ENCODE measurements at places on chromosomes 1 and 21. TPM values are rescaled to one million over a fixed set of nuclear protein-coding genes. Genes with fewer than 3 reads are reported as not detected.

DNA sequence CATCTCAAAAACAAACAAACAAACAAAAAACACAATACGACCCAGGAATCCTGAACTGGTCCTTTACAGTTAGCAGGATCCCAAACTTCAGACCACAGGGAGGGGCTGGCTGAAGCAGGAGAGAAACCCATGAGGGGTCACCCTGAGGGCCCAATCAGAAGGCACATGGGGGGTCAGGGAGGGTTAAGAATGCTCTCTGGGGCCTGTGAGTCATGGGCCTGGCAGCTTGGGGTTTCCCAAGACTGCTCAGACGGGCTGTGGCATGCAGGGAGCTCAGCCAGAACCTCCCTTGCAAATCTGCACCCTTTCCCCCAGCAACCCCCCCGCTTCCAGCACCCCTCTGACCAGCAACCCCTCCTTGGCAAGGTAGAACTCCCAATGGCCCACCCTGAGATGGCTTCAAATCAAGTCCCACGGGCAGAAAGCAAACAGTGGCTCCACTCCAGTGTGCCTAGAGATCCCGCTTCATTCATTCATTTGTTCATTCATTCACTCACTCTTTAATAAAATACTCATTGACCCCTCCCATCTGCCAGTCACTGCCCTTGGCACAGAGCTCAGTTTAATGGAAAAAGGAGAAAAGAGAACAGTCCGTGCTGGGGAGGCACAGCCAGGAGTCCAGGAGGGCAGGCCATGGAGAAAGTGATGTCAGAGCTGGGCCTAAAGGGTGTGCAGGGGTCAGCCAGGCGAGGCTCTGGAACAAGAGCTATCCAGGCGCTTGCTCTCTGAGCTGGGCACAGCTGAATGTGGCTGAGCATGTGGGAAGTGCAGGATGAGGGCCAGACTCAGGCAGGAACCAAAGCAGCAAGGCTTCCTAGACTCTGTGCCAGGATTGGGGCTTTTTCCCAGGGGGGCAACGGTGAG, 8.2 kb downstream of the UQCRHL start:
- peak; percentile 53 for DNase-seq

DNA sequence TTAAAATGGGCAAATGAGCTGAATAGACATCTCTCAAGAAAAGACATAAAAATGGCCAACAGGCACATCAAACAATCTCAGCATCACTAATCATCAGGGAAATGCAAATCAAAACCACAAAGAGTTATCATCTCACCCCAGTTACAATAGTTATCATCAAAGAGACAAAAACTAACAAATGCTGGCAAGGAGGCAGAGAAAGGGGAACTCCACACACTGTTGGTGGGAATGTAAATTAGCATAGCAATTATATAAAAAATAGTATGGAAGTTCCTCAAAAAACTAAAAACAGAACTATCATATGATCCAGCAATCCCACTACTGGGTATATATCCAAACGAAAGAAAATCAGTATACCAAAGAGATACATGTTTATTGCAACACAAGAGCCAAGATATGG, 68.7 kb downstream of the DENND1B start:
- no peak for DNase-seq

Gene UBXN10
- total RNA-seq: 23.7 TPM

GRCh38 chr1:245825128-245825901, 670.5 kb downstream of the KIF26B start:
- no peak for DNase-seq

GRCh38 chr1:202569393-202570322, 140.6 kb downstream of the SYT2 start:
- no peak for DNase-seq

GRCh38 chr1:12454406-12455391, 163.3 kb downstream of the DHRS3 start:
- no peak for DNase-seq

DNA sequence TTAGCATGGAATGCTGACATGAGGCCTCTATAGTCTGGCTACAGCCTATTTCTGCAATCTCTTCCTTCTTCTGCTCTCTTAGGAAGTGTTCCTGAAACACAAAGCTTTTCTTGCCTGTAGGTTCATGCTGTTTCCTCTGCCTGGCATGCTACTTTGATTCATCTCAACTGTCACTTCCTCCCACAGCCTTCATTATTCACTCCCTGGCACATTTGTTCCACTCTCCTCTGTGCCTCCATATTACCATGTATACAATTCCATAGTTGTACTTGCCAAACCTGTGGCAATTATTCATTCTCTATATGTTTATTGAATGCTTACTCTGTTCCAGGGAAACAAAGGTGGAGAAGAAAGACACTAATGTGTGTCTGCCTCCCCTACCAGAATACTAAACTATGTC, 210.2 kb downstream of the LRRC7 start:
- DNase-seq: no peak

- DNase-seq: no peak
Measured at GRCh38 chr1:214727274-214727673, 124.3 kb downstream of the CENPF start.

DNA sequence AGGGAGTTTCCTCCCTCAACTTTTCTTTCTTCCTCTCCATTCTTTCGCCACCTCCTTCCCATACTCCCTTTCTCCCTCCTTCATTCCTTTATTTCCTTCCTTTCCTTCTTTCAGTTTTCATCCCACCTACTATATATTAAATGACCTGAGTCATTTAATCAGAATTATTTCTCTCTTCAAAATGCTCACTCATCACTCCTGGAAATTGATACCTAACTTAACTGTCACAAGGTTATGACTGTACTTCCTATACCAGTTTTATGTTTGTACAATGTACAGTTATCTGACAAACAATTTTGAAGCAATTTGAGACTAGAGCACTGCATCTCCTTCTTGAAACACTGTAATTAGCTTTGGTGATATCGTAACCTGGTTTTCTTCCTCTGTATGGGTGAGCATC, 41.4 kb downstream of the NEXN start:
- no peak for DNase-seq

DNA sequence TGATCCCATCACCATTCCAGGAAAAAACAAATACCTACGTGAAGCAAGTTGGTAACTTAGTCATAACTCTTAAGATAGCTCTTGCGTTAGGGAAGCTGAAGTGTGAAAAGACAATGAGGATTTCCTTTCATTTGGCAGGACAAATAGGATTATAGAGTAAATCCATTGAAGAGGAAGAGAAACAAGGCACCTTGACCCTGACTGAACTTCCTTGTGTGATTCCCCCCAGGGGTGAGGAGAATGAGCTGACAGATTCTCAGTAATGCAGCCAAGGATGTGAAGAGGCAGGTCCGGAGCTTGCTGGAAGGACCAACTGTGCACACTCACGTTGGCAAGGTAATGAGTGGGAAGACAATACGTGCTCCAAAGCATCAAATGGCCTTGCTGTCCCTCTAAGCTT, 55.0 kb upstream of the HMCN1 start:
- no peak for DNase-seq

DNA sequence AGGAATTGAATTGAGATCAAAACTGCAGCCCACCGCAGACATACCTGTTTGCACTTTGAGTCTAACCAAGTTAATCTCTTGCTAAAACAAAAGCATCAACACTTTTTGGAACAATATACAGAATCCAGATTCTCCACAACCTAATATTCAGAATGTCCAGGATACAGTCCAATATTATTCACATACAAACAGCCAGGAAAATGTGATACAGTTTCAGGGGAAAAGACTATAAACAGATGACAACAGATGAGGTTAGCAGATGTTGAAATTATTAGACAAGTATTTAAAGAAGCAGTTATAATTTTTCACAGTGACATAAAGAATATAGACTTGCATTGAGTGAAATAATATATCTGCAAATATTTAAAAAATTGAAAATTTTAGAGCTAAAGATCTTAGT, 678.1 kb upstream of the CXADR start:
- no peak for DNase-seq

DNA sequence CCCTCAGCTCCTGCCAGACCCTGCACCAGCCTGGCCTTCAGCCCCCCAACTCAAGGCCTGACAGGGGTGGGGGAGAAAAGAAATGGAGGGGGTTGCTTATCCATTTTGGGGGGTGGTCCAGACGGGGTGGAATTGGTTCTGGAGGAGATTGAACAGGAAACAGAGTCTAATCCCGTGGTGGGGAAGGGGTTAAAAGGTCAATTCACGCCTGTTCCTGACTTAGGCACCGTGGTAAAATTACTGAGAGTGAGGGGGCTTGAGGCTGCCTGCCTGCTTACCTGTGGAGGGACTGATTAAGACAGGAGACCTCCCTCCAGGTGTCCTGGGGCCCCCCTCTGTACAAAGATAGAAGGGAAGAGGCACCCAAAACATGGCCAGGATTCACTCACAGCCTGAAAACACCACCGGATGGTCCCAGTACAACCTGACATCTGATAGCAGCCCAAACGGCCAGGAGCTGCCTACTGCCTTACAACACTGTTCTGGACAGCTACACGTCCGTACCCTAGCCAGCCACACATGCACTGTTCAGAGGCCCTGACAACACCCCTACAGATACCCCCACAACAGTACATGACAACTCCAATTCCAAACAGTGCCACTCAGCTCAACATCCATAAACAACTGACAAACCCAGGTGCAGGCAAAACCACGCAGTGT, 31.8 kb downstream of the AHDC1 start:
- DNase-seq: no peak

Gene CRB1
- 12.9 TPM for total RNA-seq

GRCh38 chr1:82384776-82385175, 584.0 kb downstream of the ADGRL2 start:
- no peak for DNase-seq

GRCh38 chr1:155126556-155127104, 1.0 kb upstream of the EFNA1 start:
- peak; percentile 42 for DNase-seq

DNA sequence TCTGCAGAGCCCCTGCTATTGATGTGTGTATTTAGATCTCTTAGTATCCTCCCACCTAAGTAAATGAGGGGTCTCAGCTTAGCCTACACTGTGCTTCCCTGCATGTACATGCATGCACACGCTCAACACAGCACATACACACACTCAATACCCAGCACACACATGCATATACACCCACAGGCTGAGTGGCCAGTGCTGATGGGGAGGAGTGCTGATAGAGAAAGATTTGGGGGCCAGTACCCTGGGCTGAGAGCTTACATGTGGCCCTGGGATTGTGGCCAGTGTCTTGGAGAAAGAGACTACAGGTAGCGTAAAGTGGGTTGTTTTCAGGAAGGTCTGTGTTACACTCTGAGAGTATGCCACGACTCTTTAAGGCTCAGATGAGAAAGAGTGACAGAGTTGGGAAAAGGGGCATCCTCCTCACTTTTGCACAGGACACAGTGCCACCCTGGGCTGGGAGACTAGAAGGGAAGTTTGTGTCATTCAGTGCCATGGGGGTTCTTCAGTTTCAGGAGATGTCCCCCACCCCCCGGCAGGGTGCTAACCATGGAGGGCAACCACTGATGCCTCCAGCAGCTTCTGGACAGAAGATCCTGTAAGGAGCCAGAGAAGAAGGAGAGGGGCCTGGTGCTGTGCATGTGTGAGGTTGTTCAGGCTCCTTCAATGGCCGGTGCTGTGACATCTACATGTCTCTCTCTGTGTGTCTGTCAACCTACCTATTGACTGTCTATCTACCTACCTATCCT, 166.8 kb downstream of the RHOU start:
- no peak for DNase-seq

DNA sequence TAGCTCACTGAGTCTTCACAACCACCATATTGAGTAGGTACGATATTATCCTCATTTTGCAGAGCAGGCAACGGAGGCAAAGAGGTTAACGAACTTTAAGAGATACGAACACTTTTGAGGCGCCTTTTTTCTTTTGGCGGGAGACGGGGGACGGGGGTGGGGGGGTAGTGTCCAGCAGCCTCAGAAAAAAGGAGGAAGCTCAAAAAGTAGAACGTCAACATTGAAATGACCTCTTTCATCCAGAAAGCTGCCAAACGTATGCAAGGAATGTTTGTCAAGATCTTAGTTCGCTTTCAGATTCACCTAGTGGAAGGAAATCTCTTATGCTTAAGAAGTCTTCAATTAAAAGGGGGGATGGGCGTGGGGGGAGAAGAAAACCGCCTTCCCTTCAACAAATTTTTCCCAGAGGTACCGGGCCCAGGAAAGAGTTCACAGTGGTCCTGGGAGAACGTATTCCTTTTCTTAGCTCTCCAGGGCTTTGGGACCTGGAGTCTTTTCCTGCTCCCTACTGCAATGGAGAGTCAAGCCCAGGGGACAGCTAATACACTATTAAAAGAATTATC, 1.1 kb upstream of the PCAT6 start:
- no peak for DNase-seq

Gene B3GALT2
- total RNA-seq: 2.5 TPM

- no peak for DNase-seq
Measured at GRCh38 chr1:169572187-169572586, 14.1 kb downstream of the F5 start.

Gene NBPF20
- 8.4 TPM for total RNA-seq

DNA sequence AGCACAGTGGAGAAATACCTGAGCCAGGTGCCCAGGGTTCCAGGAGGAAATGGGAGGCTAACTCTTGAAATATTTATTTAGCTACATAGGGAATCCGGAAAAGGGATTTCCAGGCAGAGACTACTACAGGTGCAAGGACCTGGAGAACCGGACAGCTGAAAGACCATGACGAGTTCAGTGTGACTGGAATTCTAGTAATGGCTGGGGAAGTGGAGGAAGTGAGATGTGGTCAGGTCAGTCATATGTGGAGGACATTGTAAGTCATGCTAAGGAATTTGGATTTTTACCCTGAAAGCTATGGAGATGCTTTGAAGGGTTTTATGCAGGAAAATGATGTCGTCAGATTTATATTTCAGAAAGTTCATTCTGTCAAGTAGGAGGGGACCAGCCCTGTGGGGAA, 1.8 kb downstream of the CAP1 start:
- no peak for DNase-seq

DNA sequence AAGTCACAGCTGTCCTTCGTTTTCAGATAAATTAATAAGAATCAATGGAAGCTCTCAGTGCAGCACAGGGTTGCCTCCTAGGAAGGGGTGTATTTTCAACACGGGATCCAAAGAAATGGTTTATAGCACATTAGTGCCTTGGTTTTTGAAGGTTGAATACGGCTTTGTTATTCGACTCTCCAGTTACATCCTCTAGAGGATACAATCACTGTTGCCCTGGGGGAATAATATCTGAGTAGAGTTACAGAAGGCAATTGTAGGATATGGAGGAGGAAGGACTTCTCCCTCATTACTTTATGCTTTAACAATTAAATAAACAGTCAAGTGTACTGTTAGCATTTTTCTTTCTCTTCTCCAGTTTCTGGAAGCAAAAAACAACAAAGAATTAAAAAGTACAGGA, 14.3 kb upstream of the ZNF326 start:
- DNase-seq: no peak

Gene TRIM17
- 21.4 TPM for total RNA-seq

DNA sequence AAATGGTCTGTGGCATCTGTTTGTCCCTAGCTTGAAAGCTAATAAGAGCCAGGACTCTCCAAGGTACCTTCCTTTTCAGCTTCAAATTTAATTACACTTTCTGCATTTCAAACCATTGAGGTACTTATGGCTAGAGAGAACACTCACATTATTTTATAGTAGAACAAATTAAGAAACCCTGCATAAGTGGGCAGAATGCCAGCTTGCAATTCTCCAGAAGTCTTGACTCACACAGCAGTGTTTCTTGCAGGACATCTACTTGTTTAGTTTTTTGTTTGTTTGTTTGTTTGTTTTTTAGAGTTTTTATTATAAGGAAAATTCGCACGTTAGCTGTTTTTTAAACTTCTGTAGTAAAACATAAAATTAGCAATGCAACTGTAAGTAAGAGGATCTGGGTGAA, 397.2 kb downstream of the NEGR1 start:
- DNase-seq: no peak

Gene PBXIP1
- total RNA-seq: 84.1 TPM

Gene PRAMEF5
- not detected for total RNA-seq

GRCh38 chr1:20507564-20508410, at the start of gene MUL1:
Gene MUL1, minus strand, starts transcription at chr1:20508151. Its CDS starts 127 bp downstream, at chr1:20508024.
- DNase-seq: peak; percentile 97

- DNase-seq: no peak
Measured at GRCh38 chr1:67031121-67031858, 22.7 kb downstream of the SLC35D1 start.

Gene BRDT
- 70.8 TPM for total RNA-seq
